ENCODE measurements at places on chromosomes 1 and 21.

- DNase-seq, result no peak
These were observed 47.2 kb upstream of the SYT14 start for GRCh38 chr1:209890641-209891330.

- DNase-seq, result no peak
These were observed 182.6 kb upstream of the ARHGEF16 start for GRCh38 chr1:3271866-3272265.

DNA sequence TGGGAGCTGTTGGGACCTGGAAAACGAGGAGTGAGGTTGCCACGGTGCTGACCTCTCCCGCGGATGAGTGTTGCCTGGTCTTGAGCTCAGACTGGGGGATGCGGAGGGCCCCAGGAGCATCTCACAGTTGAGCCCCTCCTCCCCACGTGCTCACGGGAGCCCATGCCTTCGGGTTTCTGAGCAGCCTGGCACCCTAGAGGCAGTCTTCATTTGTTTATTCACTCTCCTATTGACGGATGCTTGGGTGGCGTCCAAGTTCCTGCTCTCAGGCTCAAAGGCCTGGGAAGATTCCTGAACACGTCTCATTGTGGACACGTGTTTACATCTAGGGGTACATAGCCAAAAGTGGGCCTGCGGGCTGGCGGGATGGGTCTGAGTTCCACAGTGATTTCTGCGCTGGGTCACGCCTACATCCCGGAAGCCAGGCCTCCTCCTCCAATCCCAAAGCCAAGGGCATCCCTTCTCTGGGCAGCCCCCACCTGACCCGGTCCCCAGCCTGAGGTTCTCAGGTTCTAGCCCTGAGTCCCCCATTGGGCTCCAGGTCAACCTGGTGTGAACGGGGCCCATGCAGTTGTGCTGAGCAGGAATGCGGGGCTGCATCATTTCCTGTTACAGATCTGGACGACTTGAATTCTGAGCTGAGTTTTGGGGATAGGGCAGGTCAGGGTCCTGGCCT lies 14.7 kb downstream of the WNT3A start:
- no peak for DNase-seq

DNA sequence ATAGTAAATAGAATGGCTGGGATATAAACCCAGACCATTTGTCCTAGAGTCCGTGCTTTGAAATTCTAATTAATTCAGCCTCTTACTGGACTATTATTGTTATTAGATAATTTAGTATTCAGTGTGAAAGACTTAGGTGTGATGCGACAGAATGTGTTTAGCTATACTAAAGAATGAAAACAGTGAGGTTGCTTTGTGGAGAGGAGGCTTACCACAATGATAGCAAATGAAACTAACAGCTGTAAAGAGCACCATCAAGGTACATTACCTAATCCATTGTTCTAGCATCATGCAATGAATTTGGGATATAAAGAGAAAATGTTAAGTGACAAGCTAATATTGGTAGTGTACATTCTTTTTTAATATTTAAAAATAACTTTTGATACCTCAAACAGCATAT lies 911.1 kb downstream of the KCNT2 start:
- DNase-seq, result no peak

GRCh38 chr1:8121261-8122159 lies 95.4 kb upstream of the ERRFI1 start:
- DNase-seq, result no peak
